ENCODE measurements at places on chromosomes 2 and 18.
A peak's percentile ranks its signal among the peaks of the same experiment; 100 is the strongest.

GRCh38 chr18:8224576-8224975, 384.7 kb upstream of the RAB12 start:
- no peak for DNase-seq

DNA sequence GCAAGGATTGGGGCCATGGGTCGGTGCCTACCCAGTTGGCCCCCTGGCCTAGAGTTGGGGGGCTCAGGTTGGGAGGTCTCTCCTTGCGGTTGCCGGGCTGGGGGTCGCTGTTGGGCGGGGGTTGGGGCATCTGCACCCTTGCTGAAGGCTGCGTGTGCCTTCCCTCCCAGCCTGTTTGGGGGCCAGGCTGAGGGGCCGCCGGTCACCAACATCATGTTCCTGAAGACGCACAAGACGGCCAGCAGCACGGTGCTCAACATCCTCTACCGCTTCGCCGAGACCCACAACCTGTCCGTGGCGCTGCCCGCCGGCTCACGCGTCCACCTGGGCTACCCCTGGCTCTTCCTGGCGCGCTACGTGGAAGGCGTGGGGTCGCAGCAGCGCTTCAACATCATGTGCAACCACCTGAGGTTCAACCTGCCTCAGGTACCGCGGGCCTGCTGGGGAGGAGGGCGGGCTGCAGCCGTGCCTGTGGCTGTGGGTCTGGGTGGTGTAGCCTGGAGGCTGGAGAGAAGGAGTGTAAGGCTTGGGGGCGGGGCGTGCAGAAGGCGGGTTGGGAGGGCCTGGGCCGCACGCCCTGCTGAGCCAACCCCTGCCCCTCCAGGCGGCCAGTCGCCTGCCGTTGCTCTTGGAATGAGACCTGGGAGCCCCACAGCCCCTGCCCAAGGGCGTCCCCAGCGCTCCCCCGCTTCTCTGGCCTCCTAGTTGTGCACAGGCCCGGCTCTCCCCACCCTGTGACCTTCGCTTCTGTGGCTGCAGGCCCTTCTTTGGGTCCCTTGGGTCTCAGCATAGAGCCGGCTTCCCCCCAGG, 7.2 kb upstream of the NEU4 start:
- DNase-seq, result peak; percentile 71

- DNase-seq, result no peak
These were observed 81.7 kb downstream of the FEZ2 start for GRCh38 chr2:36516136-36516870.

GRCh38 chr18:65235966-65236624, 514.7 kb upstream of the CDH7 start:
- DNase-seq, result peak; percentile 44

DNA sequence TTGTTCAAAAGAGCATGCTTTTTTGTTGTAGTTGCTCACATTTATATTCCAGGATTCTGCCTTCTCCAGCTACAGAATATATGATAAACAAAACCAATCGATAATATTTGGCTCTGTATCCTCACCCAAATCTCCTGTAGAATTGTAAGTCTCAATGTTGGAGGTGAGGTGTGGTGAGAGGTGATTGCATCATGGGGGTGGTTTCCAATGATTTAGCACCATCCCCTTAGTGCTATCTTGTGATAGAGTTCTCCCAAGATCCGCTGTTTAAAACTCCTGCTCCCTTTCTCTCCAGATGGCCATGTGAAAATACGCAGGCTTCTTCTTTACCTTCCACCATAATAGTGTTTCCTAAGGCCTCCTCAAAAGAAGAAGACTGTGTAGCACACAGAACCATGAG, 98.7 kb upstream of the SCN7A start:
- no peak for DNase-seq

DNA sequence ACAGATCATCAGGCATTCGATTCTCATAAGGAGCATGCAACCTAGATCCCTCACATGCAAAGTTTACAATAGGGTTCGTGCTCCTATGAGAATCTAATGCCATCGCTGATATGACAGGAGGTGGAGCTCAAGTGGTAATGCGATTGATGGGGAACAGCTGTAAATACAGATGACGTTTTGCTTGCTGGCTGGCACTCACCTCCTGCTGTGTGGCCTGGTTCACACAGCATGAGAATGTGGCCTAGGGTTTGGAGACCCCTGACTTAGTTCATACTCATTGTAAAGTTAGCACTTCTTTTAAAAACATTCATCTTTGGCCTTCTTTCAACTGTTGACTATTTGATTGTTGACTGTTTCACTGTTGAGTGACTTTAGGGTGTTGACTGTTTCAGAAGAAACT, 8.7 kb upstream of the CHMP1B start:
- DNase-seq, result no peak

DNA sequence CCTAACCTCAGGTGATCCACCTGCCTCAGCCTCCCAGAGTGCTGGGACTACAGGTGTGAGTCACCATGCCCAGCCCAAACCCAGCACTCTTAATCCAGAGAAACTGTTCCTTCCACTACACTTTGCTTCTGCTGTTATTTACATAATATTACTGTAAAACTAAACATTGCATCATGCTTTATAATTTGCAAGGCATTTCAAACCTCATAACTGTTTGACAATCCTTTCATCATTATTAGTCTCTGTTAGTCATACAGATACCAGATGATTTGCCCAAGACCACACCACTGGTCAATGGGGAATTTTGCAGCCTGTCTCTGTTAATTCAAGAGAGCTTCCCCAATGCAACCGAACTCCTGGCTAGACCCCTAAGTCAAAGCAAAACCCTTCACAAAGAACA, 338.3 kb downstream of the ALK start:
- no peak for DNase-seq

DNA sequence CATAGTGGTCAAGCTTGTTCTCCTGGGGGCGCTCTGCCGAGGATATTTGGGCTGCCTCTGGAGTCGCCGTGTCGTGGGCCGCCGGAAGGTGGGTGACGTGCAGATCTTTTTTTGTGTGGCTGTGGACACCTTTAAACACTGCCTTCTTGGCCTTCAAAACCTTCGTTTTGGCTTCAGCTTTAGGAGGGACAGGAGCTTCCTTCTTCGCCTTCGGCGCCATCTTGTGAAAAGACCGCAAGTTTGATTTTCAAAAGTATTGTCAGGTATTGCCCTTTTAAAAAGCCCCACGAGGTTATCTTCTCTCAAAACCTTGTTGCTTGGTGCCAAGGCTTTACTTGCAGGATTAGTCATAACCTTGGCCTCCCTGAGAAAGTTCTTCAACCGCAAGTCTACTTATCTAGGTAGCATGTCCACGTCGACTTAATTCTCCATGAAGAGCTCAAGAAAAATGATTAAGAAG, 20.8 kb downstream of the LAMA3 start:
- DNase-seq, result no peak

GRCh38 chr2:36451512-36451911, 95.9 kb downstream of the CRIM1 start:
- no peak for DNase-seq

GRCh38 chr2:198968545-198968944, 489.2 kb downstream of the SATB2 start:
- DNase-seq, result no peak

DNA sequence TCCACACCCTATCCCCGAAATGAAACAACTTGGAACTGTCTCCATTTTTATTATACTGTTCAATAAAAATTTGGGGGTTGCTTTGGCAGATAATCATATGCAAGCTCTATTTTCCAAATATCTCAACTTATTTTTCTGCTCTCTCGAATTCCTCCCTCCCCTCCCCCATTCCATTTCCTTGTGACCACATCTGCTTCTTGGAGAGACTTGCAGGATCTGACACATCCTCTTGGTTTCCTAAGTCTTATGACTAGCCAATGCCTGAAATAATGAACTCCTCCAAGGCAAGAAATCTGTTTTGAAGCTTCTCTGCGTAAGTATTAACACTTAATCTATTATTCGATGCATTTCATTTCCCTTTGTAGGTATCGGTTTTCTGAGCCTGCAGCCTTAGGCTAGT, 16.1 kb downstream of the TGIF1 start:
- no peak for DNase-seq

DNA sequence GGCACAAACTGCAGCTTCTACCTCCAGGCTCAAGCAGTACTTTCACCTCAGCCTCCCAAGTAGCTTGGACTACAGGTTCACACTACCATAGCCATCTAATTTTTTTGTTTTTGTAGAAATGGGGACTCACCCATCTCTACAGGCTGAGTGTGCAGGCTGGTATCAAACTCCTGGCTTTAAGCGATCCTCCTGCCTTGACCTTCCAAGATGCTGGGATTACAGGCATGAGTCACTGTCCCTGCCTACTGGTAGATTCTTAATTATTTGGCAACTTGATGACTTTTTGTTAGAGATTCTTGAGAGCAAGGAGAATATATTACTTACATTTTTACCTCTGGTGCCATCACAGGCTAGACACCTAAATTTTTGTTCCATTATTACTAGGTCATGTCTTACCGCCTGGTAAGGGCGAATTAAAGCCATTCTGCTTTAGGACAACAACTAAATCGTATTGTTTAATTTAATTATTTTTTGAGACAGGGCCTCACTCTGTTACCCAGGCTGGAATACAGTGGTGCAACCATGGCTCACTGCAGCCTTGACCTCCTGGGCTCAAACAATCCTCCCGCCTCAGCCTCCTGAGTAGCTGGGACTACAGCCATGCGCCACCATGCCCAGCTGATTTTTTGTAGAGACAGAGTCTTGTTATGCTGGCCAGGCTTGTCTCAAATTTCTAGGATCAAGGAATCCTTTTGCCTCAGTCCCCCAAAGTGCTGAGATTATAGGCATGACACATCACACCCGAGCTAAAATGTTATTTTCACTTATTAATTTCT, 15.7 kb downstream of the DYNC1I2 start:
- DNase-seq, result no peak

GRCh38 chr2:238415036-238415764, 11.5 kb upstream of the ASB1 start:
- DNase-seq, result no peak

DNA sequence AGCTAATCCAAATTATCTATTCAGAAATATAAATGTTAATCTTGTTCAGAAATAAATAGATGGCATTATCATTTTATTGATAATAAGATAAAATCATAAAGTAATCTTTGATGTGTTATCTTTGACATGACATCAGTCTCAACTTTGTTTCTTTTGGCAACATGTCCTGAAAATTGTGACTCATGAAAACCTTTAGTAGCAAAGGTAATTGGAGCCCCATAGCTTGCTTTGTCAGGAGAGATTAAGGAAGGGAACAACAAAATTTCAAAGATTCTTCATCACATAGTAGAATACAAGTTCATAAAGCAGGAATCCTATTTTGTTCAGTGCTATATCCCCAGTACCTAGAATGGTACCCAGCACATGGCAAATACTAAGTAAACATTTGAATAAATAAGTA, 165.4 kb downstream of the KCNE4 start:
- no peak for DNase-seq

DNA sequence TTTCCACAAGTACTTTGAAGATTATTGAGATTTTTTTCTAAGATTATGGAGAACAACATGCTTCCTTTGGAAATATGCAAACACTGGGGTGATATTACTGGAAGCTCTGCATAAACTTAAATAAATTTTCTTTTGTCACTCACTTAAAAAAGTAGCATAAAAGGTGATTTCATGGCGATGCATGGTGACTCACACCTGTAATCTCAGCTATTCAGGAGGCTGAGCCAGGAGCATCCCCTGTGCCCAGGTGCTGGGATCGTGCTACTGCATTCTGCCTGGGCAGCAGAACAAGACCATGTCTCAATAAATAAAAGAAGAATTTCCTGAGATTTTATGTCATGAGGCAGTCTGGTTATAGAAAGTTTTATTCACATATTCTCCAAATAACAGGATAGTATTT, 679.1 kb upstream of the CDH2 start:
- no peak for DNase-seq

DNA sequence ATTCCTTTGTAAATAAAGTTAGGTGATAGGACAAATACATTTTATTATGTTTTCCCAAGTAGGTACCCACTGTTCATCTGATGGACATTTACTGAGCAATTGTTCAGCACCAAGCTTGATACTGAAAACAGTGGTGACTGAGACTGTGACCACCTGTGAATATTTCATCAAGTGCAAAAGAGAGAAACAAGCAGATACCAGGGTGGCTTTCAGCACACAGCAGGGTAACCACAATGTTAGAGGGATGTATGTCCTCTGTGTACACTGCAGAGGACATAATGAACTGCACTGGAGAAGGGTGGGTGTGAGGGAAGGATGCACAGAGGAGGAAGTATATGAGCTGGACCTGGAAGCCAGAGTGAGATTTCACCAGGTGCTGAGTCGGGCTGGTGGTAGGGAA, 411.8 kb downstream of the RAD51AP2 start:
- DNase-seq, result no peak

DNA sequence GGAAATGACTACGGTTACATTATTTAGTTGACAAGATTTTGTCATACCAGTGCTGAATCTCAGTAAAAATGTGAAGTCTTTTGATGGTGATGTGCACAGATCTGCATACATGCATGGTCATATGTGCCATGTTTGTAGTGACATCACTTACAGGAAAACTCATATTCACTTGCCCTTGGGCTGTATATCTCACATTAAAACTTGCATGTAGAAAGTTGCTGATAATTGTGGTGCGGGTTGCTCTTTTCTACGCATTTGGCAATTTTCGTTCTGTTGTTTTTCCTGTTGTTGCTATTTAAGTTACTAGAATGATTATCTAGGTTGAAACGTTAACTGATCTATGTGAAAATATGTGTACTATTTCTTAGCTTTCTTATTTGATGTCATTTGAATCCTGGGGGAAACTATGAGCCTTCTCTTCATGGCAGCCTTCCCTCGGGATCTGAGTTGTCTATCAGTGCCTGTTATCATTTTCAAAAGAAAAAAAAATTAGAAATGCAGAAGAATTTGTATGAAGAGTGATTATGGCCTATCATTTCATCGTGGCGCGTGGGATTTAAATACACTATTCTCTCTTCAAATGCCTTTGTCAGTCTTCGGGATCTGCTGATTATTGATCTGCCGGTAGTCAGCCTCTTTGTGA, 296.6 kb downstream of the TMX3 start:
- no peak for DNase-seq

DNA sequence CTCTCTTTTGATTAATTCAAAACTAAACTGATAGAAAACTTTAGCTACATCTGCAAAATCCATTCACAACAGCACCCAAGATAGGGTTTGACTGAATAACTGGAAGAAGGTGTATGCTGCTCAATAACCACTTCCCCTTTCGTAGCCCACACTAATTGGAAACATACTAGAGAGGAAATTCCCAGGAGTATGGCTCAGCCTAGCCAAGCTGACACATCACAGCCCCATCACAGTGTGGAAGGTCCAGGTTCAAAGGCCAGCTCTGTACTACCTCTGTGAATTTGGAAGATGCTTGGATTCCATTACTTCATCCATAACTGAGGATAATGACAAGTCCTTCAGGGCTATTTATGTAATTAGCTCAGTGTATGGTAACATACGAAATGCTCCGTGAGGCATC, 185.4 kb downstream of the FBXO15 start:
- DNase-seq, result no peak

DNA sequence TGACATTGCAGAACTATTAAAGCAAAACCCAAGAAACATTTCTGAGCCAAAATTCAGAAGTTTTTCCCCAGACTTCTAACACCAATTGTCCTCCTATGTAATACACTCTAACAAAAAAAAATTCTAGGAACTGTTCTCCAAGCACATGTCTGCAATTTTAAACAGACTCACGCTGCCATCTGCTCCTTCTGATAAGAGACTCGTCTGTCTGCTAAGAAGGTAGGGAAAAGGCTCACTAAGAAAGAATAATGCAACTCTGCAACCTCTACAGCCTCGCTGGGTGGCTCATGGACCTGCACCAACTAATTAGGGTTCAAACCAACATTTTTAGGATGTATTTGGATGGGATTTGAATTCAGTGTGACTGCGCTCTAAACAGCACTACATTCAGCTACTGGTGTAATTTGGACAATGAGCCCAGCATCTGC, 366.5 kb downstream of the DSC3 start:
- no peak for DNase-seq
